ENCODE measurements at places on chromosomes 13 and 19.

GRCh38 chr13:70644052-70644451 lies 535.8 kb upstream of the KLHL1 start:
- no peak overlapping the region for H3K4me3 ChIP-seq
- H3K36me3 ChIP-seq: no peaks in the 10 kb centered on the region
- no peak overlapping the region for H3K27ac ChIP-seq

DNA sequence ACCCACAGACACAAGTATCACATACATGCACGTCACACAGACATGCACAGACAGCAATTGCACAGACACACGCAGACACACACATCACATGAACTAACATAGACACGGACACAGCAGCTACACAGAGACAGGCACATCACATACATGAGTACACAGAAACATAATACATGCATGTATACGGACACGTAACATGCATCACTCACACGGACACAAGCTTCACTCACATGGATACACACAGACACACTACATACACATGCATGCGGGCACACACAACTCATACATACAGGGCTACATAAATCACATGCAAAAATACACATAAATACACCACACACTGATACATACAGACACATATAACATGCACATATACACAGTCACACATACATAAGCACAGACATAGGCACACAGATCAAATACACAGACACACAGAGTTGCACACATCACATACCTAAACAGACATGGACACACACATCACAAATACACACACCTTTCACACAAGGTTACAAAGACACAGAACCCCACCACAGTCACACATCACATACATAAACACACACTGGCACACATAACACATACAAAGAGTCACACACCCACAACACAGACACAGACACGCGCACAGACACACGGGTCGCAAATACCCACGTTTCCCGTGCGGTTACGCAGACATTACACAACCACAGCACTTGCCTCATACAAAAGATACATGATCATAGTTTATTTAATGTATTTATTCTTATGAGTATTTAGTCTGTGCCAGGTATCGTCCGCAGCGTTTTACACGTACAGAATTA lies 1.1 kb upstream of the LMTK3 start:
- peaks cover 2% of the 10 kb centered on the region for H3K27me3 ChIP-seq
- H3K27ac ChIP-seq: no peak overlapping the region
- no peak overlapping the region for H3K4me3 ChIP-seq
- no peaks in the 10 kb centered on the region for H3K4me1 ChIP-seq

GRCh38 chr13:100872761-100873160 lies 198.2 kb upstream of the TMTC4 start:
- no peak for DNase-seq
- H3K4me1 ChIP-seq: no peaks in the 10 kb centered on the region
- no peaks in the 10 kb centered on the region for H3K27me3 ChIP-seq
- peaks cover 6% of the 10 kb centered on the region for H3K36me3 ChIP-seq
- H3K4me3 ChIP-seq: no peak overlapping the region
- no peak overlapping the region for H3K27ac ChIP-seq

GRCh38 chr19:20318616-20319015 lies 151.6 kb downstream of the ZNF486 start:
- no peaks in the 10 kb centered on the region for H3K27me3 ChIP-seq
- no peak overlapping the region for H3K27ac ChIP-seq
- no peak overlapping the region for H3K4me3 ChIP-seq
- no peaks in the 10 kb centered on the region for H3K36me3 ChIP-seq
- no peak for DNase-seq
- no peaks in the 10 kb centered on the region for H3K4me1 ChIP-seq

DNA sequence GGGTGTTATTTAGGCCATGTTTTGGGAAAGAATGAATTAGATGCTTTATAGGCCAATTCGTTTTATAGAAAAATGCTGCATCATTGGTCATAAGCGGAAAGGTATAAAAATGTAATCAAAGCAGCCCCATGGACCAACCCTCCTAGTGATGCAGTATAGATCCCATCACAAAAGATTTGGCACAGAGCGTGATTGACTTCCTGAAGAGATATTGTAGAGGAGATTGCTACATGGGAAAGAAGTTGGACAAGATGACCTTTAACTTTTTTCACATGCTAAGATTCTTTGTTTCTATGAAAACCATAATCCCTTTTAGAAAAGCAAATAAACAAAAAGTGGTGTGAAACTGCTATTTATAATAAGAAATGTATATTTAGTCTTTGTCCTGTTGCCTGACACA lies 136.5 kb upstream of the FNDC3A start:
- H3K4me3 ChIP-seq: no peak overlapping the region
- H3K27me3 ChIP-seq: no peaks in the 10 kb centered on the region
- H3K27ac ChIP-seq: no peak overlapping the region
- no peaks in the 10 kb centered on the region for H3K36me3 ChIP-seq
- H3K4me1 ChIP-seq: no peaks in the 10 kb centered on the region

GRCh38 chr19:5917431-5918107 lies 3.5 kb downstream of the CAPS start:
- DNase-seq: no peak
- H3K27ac ChIP-seq: no peak overlapping the region
- peaks cover 19% of the 10 kb centered on the region for H3K36me3 ChIP-seq
- no peak overlapping the region for H3K4me3 ChIP-seq
- H3K4me1 ChIP-seq: no peaks in the 10 kb centered on the region

DNA sequence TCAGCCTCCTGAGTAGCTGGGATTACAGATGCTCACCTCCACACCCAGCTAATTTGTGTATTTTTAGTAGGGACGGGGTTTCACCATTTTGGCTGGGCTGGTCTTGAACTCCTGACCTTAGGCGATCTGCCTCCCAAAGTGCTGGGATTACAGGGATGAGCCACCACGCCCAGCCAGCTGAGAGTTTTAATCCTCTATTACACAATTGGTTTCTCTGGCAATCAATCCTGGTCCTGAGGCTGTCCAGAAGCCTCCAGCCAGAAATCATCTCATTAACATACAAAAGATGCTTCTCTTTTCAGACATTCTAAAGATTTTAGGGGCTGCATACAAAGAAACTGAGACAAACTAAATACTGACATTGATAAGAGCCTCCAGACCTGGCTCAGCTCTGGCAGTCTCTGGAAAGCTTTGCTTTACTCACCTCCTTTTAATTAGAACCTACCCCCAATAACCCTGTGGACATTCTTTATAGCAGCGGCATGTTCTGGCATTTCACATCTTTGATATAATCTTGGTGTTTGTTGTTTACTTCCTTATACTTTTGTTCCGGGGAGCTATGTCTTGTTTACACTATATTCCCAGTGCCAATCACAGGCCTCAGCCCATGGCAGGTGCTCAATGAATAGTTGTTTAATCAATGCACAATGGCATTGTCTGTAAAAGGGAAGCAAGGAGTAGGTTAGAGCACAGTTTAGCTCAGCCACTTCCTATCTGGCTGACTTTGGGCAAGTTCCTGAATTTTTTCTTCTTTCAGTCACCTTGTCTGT lies 4.1 kb upstream of the ZNF724 start:
- no peak overlapping the region for H3K27ac ChIP-seq
- no peaks in the 10 kb centered on the region for H3K4me1 ChIP-seq
- DNase-seq: no peak

GRCh38 chr19:8831832-8832131 lies 322 bp downstream of the ZNF558 start:
- no peaks in the 10 kb centered on the region for H3K27me3 ChIP-seq
- H3K27ac ChIP-seq: no peak overlapping the region
- DNase-seq: no peak
- H3K36me3 ChIP-seq: peaks cover 29% of the 10 kb centered on the region
- H3K4me3 ChIP-seq: peak overlapping the region; percentile 89

DNA sequence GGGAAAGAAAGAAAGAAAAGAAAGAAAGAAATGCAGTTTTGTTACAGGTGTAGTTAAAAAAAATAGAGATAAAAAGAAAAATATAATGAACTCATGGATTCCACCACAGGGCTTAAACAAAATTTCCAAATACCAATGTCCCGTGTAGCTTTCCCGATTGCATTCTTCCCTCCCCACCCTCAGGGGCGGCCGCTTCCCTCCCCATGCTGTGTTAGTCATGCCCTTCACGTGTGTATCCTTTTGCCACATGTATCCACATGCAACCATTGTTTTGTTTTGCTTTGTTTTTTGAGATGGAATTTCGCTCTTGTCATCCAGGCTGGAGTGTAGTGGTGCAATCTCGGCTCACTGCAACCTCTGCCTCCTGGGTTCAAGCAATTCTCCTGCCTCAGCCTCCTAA lies 3.6 kb upstream of the KMT5C start:
- DNase-seq: no peak
- no peak overlapping the region for H3K27ac ChIP-seq
- no peak overlapping the region for H3K4me3 ChIP-seq
- H3K27me3 ChIP-seq: no peaks in the 10 kb centered on the region
- H3K36me3 ChIP-seq: no peaks in the 10 kb centered on the region

DNA sequence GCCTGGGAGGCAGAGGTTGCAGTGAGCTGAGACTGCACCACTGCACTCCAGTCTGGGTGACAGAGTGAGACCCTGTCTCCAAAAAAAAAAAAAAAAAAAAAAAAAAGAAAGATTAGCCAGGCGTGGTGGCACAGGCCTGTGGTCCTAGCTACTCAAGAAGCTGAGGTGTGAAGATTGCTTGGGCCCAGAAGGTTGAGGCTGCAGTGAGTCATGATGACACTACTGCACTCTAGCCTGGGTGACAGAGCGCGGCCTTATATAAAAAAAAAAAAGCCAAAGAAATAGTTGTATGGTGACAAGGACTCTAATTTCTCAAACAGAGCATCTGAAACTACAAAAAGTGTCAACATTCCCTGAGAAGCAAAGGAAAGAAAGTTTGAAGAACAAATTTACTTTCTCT lies 3.4 kb downstream of the PBX4 start:
- no peak for DNase-seq
- H3K27me3 ChIP-seq: no peaks in the 10 kb centered on the region
- no peaks in the 10 kb centered on the region for H3K4me1 ChIP-seq

DNA sequence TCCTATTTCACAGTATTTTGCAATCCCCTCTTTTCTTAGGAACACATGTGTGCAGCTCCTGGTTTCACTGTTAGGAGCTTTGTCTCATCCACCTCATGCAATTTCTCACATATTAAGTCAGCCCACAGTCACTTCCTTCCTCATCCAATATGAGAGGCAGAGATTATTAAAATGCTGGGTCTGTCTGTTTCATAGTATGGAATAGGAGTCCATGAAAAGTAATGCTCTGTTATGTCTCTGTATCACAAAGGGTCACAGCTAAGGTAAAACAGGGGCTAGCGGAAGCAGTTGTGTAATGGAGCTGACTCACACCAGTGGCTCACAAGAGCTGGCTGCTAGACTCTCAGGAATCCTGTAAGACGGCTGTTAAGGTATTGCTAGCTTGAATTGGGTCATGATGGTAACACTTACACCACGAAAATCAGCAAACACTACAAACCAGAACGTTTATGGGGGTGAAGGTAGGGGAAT lies 216.5 kb downstream of the EFNB2 start:
- H3K4me1 ChIP-seq: no peaks in the 10 kb centered on the region
- H3K27me3 ChIP-seq: no peaks in the 10 kb centered on the region
- H3K36me3 ChIP-seq: peaks cover 25% of the 10 kb centered on the region
- no peak overlapping the region for H3K4me3 ChIP-seq

GRCh38 chr19:14070268-14071050 lies 2.1 kb upstream of the MISP3 start:
- peaks cover 14% of the 10 kb centered on the region for H3K27me3 ChIP-seq
- H3K4me3 ChIP-seq: no peak overlapping the region
- H3K27ac ChIP-seq: no peak overlapping the region
- no peaks in the 10 kb centered on the region for H3K4me1 ChIP-seq
- H3K36me3 ChIP-seq: no peaks in the 10 kb centered on the region

DNA sequence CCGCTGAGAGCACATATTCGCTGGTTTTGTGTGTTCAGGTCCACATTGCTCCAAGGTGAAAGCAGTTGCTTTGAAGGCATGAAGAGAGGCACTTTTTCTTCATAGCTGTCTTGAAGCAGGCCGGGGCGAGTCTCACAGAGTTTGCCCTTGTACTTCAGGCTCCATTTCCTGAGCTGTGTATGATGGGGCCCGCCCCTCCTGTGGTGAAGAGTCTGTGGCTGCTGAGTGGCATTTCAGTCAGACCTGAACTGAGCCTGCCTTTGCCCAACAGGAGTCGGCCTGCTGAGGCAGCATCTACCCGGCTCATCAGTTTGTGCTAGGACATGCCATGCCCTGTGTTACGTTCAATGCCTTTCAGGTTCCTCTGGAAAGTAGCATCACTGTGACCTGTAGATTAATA lies 44.4 kb upstream of the C1QTNF9 start:
- no peaks in the 10 kb centered on the region for H3K27me3 ChIP-seq
- DNase-seq: no peak
- H3K36me3 ChIP-seq: peaks cover 2% of the 10 kb centered on the region
- H3K27ac ChIP-seq: no peak overlapping the region
- H3K4me3 ChIP-seq: no peak overlapping the region

GRCh38 chr19:33812388-33813330 lies 16.0 kb downstream of the KCTD15 start:
- no peak overlapping the region for H3K4me3 ChIP-seq
- no peaks in the 10 kb centered on the region for H3K4me1 ChIP-seq
- no peak overlapping the region for H3K27ac ChIP-seq
- no peaks in the 10 kb centered on the region for H3K27me3 ChIP-seq

- H3K4me1 ChIP-seq: no peaks in the 10 kb centered on the region
- no peak overlapping the region for H3K27ac ChIP-seq
- DNase-seq: no peak
These were observed 227.4 kb downstream of the TEX29 start for GRCh38 chr13:111547726-111548273.

DNA sequence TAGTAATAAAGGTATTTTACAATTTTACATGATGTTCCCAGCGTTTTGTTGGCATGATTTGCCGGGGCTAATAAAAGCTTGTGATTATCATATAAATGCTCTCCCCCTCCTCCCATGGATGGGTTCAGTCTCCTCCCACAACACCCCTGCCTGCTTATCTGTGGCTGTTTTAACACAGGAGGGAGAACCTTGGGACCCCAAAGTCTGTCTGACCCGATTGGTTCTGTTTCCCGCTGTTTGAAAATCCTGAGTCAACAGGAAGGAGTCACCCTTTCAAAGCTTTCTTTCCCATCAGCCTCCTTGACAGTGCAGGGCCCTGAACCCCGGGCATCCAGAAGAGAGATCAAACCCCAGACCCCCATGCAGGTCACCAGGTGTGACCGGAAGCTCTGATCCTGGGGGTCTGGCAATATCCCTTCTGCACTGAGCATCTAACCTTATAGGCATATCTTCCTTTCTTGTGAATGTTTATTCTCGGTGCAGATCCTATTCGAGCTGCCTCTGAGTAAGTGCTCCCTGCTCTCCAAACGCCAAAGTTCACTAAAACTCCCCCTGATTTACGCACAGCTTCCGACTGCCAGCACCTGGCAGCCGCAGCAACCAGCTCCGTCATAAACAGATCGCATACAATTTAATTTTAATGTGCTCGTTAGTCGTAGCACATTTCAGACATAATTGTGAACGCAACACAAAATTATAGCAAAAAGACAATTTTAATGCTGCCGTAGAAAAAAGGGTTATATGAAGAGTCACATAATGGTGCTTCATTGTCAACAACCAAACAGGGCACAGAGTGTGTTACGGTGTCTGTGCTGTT lies 74.8 kb downstream of the TSHZ3 start:
- no peaks in the 10 kb centered on the region for H3K27me3 ChIP-seq
- H3K36me3 ChIP-seq: peaks cover 3% of the 10 kb centered on the region
- no peak overlapping the region for H3K27ac ChIP-seq
